ENCODE measurements at places on chromosomes 2 and 18.

GRCh38 chr2:51028829-51029228, 3.1 kb downstream of the NRXN1 start:
- DNase-seq, result no peak

- no peak for DNase-seq
Measured at GRCh38 chr2:290090-290722, 2.3 kb upstream of the ALKAL2 start.

DNA sequence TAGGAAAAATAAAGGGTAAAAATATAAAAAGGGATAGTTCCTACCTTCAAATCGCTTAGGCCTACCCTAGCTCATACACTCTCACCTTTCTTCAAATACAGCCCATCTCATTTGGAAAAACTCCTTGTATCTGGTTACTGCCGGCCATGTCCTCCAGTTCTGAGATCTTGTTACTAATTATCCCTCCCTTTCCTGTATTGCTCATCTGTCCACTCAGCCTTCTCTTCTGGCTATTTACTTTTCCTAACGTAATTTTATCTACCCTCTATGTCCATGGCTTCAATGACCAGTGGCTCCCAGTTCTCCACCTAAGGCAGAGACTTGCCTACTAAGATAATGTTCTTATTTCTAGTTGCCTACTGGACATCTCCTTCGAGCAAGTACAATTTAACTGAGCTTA, 342.9 kb upstream of the ACVR2A start:
- no peak for DNase-seq

- DNase-seq, result no peak
Measured at GRCh38 chr2:37357069-37357468, 12.6 kb downstream of the QPCT start.

DNA sequence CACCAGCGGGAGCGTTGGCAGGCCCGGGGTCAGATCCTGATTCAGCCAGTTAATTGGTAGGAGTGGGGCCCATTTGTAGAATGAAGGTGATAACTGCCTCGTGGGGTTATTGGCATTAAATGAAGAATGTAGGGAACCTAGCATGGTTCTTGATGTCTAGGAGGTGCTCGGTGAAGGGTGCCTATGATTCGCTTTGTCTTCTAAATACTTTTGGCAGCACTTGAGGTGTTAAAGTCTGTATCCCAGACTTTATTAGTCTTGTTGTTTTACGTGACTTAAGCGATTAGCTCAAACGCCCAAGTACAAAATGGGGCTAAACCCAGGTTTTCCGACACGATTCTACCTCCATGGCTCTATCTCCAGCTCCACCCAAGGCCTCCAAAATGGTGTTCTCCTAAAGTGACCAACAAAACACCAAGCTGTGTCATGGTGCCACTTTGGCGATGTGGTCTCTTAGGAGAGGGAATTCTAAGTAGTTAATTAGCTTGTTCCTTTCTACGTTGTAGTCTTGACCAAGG, 980 bp upstream of the PPP4R1 start:
- DNase-seq, result no peak
